Activated CD4-positive, alpha-beta T cell treated with anti-CD3 and anti-CD28 coated beads for 24 hours (primary cell): ENCODE measurements at places on chromosomes 11 and 22.

GRCh38 chr22:44225091-44225689 lies 44.5 kb downstream of the PARVG start:
- no peak for DNase-seq

DNA sequence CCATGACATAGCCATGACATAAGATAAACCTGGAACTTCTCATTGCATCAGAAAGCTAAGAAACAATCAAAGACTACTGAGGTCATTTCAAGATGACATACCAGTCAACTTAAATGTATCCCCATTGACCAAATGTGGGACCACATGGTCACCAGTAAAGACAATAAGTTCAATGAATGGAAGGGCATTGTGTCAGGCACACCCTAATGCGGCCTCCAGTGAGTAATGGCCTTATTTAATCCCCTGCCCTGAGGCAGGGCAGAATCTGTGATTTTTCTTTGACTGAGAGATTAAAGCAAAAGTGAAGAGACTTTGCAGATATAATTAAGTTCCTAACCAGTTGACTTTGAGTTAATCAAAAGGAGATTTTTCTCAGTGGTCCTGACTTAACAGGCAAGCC lies 17.3 kb upstream of the SYT8 start:
- DNase-seq: no peak

GRCh38 chr11:83819931-83820549 lies 533.9 kb upstream of the CCDC90B start:
- no peak for DNase-seq

DNA sequence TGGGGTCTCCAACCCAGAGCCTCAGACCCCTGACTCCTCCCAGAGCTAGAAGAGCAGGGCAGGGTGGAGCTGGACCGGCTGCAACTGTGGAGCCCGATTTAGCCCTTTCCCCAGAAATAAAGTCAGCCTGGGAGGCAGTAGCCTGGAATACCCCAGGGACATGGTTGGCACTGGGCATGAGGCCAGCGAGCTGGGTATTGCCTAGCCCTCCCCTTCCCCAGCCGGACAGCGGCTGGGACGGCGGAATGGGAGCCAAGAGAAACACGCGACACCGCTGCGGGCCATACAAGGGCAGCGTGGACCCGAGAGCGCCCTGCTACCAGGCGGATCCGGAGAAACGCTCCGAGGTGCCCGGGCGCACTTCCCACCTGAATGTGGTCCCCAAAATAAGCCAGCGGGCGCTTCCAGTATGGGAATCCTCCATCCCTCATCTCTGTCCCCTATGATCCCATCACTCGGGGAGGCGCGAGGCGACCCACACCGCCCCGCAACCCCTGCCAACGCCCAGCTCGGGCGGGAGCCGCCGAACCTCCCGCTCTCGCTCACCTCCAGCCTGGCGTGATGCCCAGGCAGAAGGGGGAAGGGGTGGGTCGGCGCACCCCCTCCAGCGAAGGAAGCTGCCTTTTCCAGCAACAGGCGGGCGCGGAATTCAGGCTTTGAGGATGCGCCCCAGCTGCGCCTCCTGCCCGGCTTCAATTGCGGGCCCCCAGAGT lies 758 bp downstream of the MCAM start:
- DNase-seq: no peak

DNA sequence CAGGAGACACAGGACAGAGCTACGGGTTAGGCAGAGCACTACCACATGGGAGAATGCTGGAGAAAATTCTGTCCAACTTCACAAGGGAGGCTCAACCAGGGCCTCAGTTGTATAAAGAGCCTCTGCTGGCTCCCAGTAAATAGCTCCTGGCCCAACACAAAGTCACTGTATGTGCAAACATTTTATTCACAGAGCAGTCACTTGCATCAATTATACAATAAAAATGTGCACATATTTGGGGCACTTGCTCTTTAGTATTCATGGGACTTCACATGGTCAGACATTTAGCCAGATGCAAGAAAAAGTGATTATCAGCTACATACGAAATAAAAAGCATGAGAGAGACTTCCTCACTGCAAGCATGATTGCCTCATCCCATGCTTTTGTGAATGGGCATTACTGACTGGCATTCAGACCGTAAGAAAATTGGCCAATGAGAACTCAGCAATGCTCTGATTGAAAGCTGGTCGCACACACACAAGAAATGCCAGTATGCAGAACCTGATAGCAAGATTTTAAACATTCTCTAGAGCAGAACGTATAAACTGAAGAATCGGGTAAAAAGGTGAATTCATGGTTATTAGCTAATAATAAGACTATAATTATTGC lies 39.4 kb downstream of the BLID start:
- no peak for DNase-seq

- no peak for DNase-seq
Measured at GRCh38 chr11:125358254-125358840, 137.7 kb downstream of the FEZ1 start.

DNA sequence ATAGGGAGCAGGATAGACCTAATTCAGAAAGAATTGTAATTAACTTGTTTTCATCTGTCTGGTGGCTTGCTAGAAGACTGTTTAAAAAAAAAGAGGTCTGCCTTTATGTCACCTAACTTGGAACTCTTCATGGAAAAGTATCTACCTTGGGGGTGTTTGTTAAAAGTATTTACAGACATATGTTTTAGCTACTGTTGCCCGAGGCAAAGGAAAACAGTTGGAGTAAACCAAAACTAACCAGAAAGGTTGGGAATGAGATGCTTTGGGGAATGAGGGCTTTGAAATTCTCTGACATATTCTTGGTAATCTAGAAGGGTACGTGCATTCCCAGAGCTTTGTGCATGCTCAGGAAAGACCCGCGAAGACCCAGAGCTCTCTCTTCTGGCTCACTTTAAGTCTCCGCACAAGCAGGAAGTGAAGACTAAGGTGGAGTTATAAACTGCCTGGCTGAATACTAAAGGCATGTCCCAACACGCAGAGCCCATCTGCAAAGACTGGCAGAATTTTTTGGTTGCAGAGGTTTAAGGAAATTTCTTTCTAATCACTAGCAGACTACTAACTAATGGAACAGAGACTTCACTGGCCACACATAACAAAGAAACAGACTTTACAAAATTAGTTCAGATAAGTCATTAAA lies 33.2 kb downstream of the HIKESHI start:
- no peak for DNase-seq

DNA sequence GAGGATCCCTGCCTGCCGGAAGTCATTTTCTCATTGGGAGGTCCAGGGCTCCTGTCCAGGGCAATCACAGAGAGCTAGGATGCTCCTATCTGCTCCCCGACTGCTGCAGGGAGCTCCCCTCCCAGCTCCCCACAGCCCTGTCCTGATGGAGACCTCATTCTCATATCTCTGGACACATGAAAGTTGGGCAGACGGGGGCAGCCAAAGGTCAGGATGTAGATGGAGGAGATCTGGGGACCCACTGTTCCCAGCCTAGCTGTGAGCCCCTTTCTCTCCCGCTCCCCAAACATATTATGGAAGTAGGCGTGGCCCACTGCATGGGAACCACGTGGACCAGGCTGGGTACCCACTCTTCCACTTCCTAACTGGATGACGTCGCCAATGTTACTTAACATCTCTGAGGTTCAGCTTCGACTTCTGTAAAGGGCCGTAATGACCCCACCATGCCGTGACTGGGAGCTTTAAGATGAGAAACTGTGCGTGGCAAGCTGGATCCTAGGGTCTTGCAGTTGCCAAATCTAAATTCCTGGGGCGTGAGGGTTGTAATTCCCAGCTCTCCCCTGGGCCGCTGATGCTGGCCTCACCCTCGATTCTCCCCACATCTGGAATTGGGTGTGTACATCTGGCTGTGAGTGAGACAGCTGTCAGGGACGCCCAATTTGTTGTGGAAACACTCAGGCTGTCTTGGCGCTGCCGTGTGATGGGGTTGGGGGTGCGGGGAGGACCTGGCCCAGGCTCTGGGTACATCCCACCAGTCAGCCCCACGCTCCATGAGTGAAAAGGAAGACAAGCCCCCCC lies 1.8 kb downstream of the CDC42EP2 start:
- DNase-seq: no peak

- no peak for DNase-seq
Measured at GRCh38 chr11:128424851-128425285, 162.5 kb downstream of the ETS1 start.

GRCh38 chr11:15829312-15829711 lies 527.0 kb downstream of the SOX6 start:
- DNase-seq: no peak

DNA sequence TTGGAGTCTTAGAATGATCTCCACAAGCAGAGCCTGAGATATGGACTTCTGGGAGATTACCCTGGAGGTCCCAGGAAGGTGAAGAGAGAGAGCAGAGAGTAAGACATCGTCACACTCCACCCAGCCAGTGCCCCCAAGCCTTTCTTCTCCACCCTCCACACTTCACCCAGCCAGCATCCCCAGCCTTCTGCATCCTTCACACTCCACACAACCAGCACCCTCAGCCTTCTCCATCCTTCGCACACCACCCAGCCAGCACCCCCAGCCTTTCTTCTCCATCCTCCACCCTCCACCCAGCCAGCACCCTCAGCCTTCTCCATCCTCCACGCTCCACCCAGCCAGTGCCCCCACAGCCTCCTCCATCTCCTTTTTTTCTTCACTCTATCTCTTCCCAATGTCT lies 603.9 kb upstream of the B3GAT1 start:
- DNase-seq: no peak

GRCh38 chr22:32661296-32661695 lies 140.2 kb upstream of the TIMP3 start:
- no peak for DNase-seq

- DNase-seq: no peak
Measured at GRCh38 chr11:69667619-69668604, 7.2 kb downstream of the LTO1 start.

DNA sequence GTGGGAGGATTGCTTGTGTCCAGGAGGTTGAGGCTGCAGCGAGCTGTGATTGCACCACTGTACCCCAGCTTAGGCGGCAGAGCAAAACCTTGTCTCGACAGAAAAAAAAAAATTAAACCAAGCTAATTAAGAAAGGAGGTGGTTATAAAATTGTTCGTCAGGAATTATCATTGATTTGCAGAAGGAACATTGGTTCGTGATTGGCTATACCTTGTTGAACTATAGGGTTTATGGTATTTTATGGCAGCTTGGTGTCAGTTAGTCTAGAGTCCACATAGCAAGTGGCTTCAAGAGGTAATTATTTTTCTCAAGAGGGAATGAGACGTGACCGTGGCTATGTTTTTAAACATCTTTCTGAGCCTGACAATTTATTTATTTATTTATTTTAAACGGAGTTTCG lies 11.5 kb upstream of the TMEM216 start:
- no peak for DNase-seq

GRCh38 chr22:45786726-45787125 lies 115.1 kb downstream of the ATXN10 start:
- DNase-seq: no peak

- no peak for DNase-seq
Measured at GRCh38 chr22:27358096-27358870, 443.3 kb downstream of the MN1 start.

DNA sequence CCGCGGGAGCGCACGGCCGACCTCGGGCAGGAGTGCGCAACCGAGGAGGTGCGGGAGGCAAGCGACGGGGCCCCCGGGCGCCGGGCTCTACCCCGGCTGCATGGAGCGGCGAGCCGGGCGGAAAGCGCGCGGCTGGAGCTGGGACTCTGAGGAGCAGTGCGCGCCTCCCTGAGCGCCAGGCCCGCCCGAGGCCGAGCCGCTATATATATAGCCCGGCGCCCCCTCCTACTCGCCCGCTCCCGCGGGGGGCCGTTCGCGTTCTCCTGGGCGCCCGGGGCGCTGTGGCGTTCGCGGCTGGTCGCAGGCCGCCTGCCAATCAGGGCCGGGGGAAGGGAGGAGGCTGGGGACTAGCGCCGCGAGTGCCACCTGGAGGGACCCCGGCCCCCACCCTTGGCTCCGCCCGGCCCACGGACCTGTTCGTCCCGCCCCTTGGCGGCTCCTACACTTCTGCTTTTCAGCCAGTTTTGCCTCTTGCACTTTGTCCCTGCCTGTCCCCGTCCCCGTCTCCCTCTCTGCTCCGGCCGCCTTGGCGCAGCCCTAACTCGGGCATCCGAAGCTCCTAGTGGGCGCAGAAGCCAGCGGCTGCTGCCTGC lies at the start of gene FGF4:
Gene FGF4 (minus strand): TSS at position 179 of the 593 bp plus-strand sequence. CDS start 257 bp downstream, outside the sequence.
- DNase-seq: no peak

- no peak for DNase-seq
Measured at GRCh38 chr22:33303099-33303498, 244.9 kb upstream of the SYN3 start.

- DNase-seq: no peak
Measured at GRCh38 chr22:19661156-19661555, 53.1 kb upstream of the SEPTIN5 start.
